ENCODE measurements at places on chromosomes 5 and 9.

DNA sequence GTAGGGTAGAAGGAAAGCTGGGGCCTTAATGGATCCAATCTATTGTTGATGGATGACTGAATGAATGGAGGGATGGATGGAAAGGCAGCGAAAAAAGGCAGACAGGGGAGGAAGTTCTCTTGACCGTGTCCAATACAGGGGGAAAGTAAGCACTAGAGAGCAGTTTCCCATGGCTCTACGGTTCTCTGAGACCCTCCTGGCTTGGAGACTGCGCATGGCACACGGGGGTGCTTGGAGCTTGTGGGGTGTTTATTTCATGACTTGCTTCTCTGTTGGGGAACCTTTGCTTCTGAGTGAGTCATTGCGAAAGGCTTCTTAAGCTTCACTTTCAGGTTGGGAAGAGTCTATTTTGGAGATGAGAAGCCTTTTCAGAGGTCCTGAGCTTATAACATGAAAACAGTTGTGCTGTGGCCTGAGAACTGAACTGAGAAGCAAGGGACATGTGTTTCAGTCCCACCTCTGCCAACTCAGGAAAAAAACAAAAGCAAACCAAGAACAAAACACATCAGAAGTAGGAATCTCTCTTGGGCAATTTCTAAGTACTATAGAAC is 12.8 kb upstream of the TEX48 start:
- DNase-seq = no peak

GRCh38 chr9:93304574-93305496 is 120.9 kb downstream of the WNK2 start:
- DNase-seq = no peak

- no peak for DNase-seq
Observed at GRCh38 chr9:69546265-69546664, 125.9 kb downstream of the APBA1 start.

DNA sequence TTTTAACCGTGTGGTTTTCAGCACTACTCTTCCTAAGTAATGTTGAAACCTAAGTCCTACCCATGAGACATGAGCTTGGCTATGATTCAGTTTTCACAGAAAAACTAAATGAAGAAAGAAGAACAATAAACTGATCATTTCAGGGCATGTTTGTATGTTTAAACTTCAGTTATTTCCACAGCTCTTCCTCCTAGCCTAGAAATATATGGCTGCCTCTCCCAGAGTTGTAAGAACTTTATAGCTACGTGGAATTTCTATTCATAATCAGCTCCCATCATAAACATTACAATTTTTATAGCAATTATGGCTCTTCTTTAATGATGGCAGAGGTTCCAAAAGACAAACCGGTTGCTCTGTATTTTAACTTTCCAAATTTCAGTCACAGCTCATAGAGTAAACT is 314.7 kb upstream of the ADAMTSL1 start:
- DNase-seq = no peak

DNA sequence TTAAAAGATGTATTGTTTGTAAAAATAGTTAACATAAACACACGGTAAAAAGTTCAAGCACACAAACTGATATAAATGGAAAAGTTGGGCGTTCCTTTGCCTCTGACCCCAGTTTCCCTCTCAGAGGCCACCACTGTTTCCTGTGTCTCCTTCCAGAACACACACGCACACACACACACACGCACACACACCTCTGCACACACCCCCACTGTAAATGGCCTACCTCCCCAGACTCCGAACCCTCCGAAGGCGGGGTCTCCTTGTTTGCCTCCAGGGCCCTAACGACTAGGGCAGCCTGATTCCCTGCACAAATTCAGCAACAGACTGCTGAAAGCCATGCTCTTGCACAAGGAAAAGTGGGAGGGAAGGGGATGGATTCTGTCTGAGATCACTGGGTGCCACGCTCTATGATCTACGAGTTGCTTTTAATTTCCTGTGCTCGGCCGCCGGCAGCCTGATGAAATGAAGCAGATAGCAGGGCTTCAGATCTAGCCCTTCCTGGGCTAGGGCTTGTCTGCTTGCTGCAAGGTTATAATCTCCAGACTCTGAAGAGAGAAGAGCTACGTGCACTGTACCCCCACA is 184.0 kb upstream of the IL12B start:
- no peak for DNase-seq

- DNase-seq = no peak
Observed at GRCh38 chr5:134851307-134851923, 5.6 kb downstream of the C5orf24 start.
